ENCODE measurements at places on chromosomes 5 and 9.
A peak's percentile ranks its signal among the peaks of the same experiment; 100 is the strongest.

- DNase-seq, result no peak
Measured at GRCh38 chr9:75858497-75859092, 31.9 kb upstream of the PCSK5 start.

- no peak for DNase-seq
Measured at GRCh38 chr9:97907046-97907445, 15.3 kb downstream of the TRMO start.

- DNase-seq, result no peak
Measured at GRCh38 chr9:7935681-7936080, 136.1 kb upstream of the DMAC1 start.

DNA sequence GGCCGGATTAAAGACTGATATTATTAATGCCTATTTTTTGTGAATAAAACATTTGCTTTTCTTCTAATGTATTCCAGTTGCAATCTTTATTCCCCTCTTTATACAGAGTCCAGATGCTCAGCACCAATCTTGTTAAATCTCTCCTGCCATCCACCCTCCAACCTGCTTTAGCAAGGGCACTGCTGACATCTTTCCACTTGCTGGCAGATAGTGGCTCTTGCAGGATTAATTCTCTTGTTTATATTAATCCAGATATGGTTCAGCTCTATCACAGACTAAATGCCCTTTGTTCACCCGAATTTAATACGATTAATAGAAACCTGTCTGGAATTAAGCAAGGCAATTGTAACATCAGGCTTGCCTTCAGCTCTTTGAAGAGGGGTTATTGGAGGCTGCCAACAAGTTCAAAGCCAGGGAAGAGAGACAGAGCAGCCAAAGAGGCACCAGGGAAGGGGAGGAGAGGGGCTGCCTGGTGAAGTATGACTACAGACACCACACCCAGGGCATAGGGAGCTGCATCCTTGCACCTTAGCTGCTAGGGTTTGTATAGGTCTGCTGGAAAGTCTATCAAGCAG is 236.2 kb downstream of the SAXO1 start:
- DNase-seq, result no peak

DNA sequence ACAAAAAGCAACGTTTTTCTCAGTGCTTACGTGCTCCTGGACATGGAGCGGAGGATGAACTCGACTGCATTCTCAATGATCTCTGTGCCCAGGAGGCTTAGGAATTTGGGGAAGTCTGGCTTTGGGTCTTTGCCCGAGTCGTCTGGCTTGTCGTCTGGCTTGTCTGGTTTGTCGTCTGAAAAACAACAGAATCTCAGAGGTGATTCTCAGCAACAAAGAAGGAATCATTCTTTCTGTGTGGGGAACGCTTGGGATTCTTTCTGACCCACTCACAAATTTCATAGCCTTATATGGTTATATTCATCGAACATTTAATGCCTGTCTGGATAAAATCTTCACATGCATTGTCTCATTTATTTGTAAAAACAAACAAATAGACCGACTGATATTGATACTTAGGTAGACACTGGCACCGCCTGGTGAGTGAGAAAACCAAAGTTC is 4.7 kb downstream of the C5orf46 start:
- no peak for DNase-seq

DNA sequence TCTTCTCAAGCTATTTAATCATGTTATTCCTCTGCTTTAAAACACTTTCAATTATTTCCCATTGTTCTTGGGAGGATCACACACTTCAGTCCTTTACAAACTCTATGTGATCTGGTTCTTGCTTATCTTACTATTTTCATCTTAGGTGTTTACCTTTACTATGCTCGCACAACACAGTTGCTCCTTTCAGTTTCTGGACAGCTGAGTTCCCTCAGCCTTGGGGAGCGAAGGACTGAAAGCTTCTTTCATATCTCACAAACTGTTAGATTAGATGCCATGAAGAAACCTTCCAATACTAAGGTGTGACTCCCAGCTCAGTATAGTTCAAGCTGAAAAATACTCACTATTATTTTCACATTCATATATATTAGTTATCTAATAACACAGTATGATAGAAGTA is 117.9 kb downstream of the CDC42SE2 start:
- no peak for DNase-seq

- no peak for DNase-seq
Measured at GRCh38 chr9:27150746-27151406, 41.9 kb downstream of the TEK start.

GRCh38 chr5:74623748-74624408 is 16.6 kb downstream of the ENC1 start:
- no peak for DNase-seq

DNA sequence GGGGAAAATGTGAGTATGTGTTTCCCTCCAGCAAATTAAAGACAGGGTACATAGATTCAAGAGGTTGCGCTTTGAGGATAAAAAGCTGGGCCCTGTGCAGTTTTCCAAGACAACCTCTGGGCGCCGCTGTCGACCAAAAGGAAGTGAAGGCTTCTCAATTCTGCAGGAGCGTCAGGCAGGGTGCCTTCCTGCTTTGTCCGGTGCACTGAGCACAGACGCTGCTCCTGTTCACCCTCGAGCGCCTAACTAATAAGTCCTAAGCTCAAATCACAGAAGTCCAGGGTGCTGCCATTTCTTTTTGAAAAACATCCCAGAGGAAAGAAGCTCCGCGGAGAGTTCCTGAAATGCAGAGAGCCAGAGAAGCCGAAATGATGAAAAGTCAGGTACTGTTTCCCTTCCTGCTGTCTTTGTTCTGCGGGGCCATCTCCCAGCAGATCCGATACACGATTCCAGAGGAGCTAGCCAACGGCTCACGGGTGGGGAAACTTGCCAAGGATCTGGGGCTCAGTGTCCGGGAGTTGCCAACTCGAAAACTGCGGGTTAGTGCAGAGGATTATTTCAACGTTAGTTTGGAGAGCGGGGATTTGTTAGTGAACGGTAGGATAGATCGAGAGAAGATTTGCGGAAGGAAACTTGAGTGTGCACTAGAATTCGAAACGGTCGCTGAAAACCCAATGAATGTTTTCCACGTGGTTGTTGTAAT is at the start of gene PCDHGB1:
Gene PCDHGB1, plus strand, starts transcription at position 183 of the 703 bp plus-strand sequence. Its CDS starts 162 bp downstream, at position 345.
- DNase-seq, result peak; percentile 64

- DNase-seq, result no peak
Measured at GRCh38 chr5:90307322-90307721, 102.2 kb downstream of the CETN3 start.

DNA sequence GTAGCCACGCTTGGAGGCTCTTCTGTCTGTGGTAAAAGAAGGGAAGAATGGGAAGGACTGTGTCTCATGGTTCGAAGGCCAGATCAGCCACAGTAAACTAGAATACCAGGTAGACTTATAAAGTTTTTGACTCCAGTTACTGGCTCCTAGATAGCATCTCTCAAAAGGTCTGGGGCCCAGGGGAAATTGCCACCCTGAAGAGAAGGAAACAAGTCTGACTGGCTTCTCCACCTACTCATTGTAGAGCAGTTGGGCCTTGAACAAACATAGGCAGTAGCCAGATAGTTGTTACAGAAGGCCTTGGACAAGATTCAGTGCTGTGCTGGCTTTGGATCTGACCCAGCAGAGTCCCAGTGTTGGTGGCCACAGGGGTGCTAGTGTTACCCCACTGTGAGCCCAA is 890.4 kb downstream of the EFNA5 start:
- DNase-seq, result no peak

DNA sequence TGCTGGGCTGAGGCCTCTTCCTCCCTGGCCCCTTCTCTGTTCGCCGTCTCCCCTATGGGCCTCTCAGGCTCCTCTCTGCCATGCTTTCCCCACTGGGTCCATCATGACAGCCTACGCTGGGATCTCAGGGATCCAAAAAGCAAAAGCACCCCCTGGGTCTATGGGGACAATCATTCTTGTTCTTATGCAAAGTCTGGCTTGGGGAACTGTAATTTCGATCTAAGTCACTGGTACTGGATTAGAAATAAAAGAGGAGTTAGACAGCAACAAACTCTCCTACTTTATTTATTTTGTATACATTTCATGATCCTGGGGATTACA is 86.6 kb downstream of the SLC38A9 start:
- DNase-seq, result no peak
